Kidney (tissue), 22 donors: ENCODE measurements at places on chromosomes 7 and 10.

DNA sequence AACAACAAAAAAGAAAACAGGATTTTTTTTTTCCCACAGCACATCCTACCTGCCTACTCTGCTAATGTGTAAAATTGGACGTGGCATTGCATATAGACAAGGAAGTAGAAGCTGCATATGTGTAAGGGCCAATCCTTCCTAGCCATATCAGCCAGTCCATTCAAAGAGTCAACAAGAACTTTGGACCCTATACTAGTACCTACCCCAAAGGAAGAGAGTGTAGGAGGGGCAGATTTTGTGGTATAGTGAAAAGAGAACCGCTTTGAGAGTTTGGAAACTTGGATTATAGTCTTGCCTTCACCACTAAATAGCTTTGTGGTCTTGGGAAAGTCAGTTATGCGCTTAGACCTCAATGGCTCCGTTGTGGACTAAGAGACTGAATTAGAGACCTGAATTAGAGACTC is 12.1 kb upstream of the MCU start:
- DNase-seq, result no peak

DNA sequence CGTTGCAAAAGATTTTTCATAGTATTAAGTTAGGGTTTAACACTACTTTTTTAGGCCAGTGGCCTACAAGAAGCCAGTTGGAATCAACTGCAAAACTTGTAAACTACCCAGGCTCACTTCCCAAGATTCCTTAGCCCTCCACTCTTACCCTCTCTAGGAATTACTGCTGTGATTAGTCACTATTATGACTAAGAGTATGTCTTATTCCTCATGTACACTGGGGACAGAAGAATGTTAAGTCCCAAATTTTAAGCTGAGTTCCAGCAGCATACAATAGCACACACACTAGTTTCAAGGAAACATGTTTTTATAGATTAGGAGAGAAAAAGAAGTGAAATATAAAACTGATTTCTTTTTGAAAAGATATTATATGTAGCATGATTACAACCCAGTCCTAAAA is 42.8 kb downstream of the FBXL13 start:
- no peak for DNase-seq

DNA sequence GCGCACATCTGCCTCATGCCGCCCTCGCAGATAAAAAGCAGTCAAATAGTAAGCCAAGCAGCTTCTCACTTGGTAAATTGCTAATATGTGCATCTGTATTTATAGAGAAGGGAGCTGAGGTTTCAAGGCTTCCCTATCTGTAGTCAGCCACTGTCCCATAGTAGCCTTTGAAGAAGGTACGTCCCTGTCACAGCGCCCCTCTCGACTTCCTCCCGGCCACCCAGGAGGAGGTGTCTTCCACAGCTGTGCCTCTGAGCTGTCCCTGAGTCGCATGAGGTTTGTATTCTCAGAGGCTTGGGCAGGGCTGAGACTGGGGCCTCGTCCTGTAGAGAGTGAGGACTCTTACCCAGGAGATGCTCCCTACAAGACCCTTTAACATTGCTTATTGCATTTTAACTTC is 49.0 kb downstream of the SPOCK2 start:
- no peak for DNase-seq

GRCh38 chr10:123140983-123141390 is 5.2 kb downstream of the HMX3 start:
- no peak for DNase-seq

- no peak for DNase-seq
These were observed 25.8 kb downstream of the TES start for GRCh38 chr7:116236020-116236630.

DNA sequence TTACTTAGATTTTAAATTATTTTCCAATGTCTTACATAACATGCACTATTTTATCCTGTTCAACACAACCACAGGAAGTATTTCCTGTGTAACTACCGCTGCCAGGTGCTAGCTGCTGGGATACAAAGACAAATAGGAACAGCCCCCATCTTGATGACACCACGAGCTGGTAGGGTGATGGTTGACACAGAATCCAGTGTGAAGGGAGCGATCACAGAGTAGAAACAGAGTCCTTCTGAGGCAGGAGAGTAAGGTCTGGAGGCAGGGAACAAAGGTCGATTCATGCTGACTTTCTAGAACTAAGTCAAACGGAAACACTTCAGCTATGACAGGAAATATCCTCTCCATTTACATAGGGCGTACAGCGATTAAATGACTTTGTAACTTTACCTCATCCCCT is 232.3 kb downstream of the ADAM12 start:
- DNase-seq, result no peak

- DNase-seq, result no peak
These were observed 52.1 kb upstream of the ZNF438 start for GRCh38 chr10:31083765-31084184.

GRCh38 chr10:36725581-36726520 is 399.5 kb upstream of the ANKRD30A start:
- DNase-seq, result peak; percentile 52

GRCh38 chr7:73597978-73598782 is 19.8 kb upstream of the TBL2 start:
- no peak for DNase-seq

DNA sequence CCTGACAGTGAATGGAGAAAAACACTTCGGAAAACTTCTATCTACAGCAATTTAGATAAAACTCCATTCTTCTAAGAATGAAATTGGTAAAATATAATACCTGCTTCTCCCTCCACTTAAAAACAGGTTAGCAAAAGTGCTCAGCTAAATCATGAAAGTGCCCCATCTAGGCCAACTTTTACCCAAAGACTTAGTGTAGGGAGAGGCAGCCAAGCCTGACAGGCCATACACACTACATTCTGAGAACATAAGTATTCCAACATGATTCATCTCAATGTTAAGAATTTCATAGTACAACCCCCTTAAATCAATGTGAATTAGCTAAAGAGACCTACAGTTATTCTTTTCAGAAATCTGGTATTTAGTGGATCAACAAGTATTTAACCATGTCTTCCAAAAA is 7.2 kb downstream of the FAM3C start:
- no peak for DNase-seq
